GM04503 (cell line): ENCODE measurements at places on chromosomes 4 and X.

DNA sequence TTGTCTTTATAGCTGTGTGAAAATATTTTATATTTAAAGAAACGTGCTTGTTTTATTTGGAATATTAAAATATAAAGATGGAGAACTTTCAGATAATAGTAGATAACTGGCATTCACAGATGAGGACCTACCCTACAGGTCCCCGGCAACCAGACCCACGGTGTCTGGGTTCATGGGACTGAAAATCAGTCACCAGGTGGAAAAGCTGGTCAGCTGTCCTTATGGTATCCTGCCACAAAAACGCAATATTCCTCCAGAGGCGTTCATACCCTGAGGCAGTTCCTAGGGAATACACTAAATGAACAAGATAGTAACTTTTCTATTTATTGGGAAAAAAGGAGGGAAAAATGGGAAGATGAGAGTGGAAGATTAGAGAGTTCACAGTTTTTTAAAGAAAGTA, 1.2 kb downstream of the TLR6 start:
- no peak for DNase-seq

- DNase-seq: no peak
Observed at GRCh38 chrX:47523297-47523696, 37.7 kb upstream of the ARAF start.

DNA sequence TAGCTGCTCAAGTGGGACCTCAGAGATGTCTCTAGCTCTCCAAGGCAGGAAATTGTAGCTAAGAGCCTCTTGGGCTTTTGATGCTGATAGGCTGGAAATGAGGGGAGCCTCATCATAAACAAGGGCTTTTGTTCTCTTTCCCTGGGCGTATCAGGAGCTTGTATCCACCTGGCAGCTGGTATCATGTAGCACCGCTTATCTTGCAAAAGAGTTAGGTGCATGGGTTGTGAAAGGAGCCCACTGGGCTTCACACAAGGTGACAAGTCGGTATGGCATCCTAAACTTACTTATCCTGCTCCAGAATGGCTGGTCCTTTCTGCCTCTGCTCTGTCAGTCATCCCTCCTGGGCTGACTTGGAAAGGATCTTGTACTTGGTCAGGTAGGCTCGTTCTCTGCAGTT, 565.8 kb downstream of the GRXCR1 start:
- DNase-seq: no peak

GRCh38 chrX:69379412-69379811, 124.7 kb upstream of the NALF2 start:
- DNase-seq: no peak
